ENCODE measurements at places on chromosomes 4 and X. TPM values are rescaled to one million over a fixed set of nuclear protein-coding genes. Genes with fewer than 3 reads are reported as not detected.

The FGD1 gene
- 17.2 TPM for polyA plus RNA-seq

DNA sequence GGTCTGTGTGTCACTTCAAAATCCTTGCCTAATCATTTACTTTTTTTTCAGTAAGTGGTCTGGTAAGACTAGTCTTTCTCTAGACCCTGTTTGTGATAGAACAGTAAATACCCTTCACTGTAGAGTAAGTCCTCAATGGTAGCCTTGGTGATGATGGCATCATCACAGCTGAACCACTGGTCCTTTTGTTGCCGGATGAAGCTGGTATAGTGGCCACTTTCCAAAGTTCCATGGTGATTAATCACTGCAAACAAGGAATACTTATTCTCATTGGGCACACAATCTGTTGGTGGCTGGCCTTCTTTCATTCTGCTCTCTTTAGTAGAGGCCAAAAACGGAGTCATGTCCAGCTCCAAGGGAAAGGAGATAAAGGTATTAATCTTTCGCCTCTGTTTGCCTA, 2.9 kb downstream of the USP51 start:
- DNase-seq = no peak

DNA sequence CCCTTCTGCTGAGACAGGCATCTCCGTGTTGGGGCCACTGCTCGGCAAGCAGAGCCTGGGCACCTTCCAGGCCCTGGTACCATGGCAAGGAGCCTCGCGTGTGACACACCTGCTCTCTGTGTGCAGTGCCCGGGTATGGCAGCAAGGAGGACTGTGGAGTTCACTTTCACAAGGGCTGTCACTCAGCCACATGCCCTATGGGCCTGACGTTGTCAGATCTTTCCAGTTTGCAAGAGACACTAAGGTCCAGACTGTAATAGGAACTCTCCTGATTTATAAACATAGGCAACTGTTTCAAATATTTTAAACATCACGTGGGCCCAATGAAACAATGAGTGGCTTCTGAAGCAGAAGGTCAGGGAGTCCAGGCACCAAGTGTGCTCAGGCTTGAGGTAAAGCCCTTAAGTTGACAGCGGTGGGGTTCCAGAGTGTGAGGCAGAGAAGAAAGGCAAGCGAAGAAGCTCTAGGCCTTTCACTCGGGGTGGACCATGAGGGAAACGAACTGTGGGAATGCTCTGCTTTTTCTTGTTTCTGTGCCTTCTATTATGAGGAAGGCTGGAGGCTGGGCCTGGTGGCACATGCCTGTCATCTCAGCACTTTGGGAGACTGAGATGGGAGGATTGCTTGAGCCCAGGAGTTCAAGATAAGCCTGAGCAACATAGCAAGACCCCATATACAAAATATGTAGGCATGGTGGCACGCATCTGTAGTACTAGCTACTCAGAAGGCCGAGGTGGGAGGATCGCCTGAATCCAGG, 108.6 kb upstream of the TRIM2 start:
- no peak for DNase-seq

The SLC26A1 gene
- 5.2 TPM for polyA plus RNA-seq

GRCh38 chrX:10619425-10620046, 849 bp downstream of the MID1 start:
- DNase-seq = no peak

Data from forelimb muscle (tissue), 1 donor.